ENCODE measurements at places on chromosomes 4 and X. TPM values are rescaled to one million over a fixed set of nuclear protein-coding genes. Genes with fewer than 3 reads are reported as not detected.

NUDT11 gene
- total RNA-seq = 1.1 TPM

CXCL6 gene
- not detected for total RNA-seq

DNA sequence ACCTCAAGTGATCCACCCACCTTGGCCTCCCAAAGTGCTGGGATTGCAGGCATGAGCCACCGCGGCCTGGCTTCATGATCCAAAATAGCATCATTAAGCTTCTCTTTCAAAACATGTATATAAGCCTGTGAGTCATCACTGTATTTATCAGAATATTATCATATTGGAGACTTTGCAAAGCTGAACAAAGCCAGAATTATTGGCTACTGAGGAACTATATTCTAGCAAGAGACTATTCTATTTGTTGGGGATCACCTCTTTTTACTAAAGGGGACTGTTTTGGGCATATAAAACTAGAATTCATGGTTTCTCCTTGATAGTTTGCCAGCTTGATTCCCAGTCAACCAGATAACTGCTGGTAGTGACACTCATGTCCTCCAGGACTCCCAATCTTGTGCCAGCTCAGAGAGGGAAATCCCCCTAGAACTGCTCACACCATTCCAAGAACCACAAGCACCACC lies 40.1 kb downstream of the TET2 start:
- DNase-seq = no peak

DNA sequence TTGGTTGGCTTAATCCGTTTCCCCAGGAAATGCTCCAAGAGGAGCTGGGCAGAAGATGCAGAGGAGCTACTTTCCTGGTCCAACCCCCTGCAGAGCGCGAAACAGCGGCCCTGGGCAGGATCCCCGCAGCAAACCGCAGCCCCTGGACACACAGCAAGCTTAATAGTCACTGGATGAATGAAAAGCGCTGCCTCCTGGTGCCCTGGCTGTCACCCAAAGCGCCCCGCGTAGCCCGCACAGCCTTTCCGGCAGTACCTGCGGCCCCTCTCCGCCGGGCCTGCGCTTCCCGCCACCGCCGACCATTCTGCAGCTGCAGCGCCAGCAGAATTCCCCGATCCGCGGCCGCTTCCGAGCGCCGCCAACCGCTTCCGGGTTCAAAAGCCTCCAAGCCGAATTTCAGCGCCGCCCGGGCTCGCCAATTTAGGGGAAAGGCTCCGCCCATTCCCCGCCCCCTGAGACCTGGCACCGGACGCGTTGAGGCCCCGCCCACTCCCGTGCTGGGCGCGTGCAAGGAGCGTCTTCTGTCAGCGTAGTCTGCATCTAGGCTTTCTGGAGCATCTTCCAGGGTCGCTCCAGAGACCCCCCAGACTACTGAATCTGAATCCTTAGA lies at the start of gene HPF1:
HPF1 (minus strand) TSS at position 370 of the 610 bp plus-strand sequence; CDS start at position 303, 67 bp downstream.
- peak; percentile 97 for DNase-seq

PDGFRA gene
- total RNA-seq = not detected

KLHL5 gene
- 14.9 TPM for total RNA-seq

CLCN4 gene
- total RNA-seq = not detected

- peak; percentile 35 for DNase-seq
Observed at GRCh38 chrX:48971249-48972219, at the start of gene KCND1. KCND1 (minus strand) TSS chrX:48971844; CDS start chrX:48970271, 1,573 bp downstream.

DNA sequence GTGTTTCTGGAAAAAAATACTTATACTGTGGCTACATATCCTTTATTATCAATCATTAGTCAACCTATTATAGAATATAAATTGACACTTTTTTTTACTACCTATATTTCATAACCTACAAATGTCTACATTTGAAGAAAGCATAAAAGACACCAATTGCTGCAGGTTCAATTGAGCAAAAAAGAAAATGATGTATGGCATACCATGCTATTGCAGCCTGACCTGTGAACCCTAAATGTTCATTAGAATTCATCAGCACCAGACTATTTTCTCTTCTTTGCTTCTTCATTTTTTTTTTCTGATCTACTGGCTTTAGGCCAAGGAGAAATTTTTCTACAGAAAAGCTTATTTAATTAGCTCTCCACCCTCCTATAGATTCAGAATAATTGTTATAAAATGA lies 1628.2 kb upstream of the IGFBP7 start:
- DNase-seq = no peak

GRCh38 chr4:14671146-14671545 lies 331.1 kb upstream of the CPEB2 start:
- DNase-seq = no peak

GRCh38 chrX:40009462-40009851 lies 88.3 kb downstream of the BCOR start:
- no peak for DNase-seq
